ENCODE measurements at places on chromosomes 3 and 15.

GRCh38 chr15:64029110-64029509, 17.2 kb downstream of the DAPK2 start:
- no peak for DNase-seq

- DNase-seq: no peak
These were observed 1.6 kb upstream of the ATOSA start for GRCh38 chr15:52680761-52681160.

DNA sequence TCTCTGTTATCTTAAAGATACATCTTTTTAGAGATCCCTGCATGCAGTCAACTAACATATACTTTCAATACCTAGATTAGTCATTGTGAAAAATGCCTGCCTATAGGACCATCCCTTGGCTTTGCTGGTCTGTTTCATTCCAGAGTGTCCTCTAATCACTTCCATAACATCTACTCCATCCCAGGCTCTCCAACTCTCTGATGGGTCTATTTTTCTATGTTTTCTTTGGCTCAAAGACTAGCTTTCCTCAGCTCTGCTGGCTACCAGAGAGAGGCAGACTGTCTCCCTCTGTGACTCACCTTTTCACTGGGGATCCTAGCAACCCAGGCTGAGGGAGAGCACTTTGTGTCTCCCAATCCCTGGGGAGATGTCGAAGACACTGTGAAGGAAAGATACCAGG, 547.7 kb upstream of the MCTP2 start:
- DNase-seq: no peak

- DNase-seq: no peak
These were observed 73.5 kb downstream of the MCF2L2 start for GRCh38 chr3:183354874-183355273.

- DNase-seq: no peak
These were observed 761.4 kb downstream of the NAALADL2 start for GRCh38 chr3:175620532-175620931.

- no peak for DNase-seq
These were observed 1.2 kb downstream of the TWF2 start for GRCh38 chr3:52237657-52238172.

- DNase-seq: no peak
These were observed 9.1 kb downstream of the CLPX start for GRCh38 chr15:65176056-65176455.

DNA sequence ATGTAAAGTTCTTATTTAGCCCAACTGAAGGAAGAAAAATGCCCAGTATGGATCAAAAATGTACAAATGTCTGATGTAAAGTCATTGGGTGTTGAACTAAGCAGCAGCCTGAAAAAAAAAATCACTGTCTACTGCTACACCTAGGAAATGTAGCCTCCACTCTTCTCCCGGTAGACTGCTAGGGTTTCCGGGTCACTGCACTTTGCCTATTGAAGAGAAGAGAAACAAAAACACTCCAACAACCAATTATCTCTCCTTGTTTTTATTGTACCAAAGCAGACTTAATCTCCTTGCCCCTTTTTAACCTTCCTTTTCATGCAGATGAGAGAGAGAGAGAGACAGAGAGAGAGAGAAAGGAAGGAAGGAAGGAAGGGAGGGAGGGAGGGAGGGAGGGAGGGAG, 140.2 kb upstream of the SETMAR start:
- DNase-seq: no peak

DNA sequence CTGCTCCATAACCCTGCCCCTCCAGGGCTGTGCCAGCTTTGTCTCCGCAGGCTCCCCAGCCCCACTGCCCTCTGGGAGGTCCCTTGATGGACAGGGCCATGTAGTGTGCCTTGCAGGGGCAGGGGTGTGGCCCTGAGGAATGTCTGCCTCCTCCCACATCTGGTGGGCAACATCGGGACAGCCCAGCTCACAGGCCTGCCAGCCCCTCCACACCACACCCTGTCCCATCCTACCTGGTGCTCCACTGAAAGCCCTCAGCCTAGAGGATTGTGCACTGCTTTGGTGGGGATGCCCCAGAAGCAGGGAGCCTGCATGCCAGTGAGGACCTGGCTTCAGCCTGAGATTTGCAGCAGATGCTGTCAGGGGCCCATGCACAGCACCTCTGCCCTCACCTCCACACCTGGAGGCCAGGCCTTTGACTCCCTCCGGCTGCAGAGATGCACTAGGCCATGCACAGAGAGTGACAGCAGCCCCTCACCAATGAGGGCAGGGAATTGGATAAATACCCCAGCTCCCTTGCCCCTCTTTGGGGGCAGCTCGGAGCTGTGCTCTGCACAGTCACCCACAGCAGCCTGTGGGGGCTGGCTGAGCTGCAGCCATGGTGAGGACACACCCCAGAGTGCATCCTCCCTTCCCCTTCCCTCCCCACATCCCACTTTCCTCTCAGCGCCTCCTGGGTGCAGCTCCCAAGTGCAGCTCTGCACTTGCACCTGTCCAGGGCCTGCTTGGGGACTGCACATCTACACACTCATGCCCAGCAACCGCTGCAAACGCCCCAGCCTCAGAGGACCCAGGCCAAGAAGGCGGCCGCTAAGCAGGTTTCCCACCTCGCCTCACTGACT, 2.7 kb downstream of the C3orf22 start:
- DNase-seq: no peak

Measured in NCI-H1048 (cell line).